ENCODE measurements at places on chromosomes 3 and 15.

DNA sequence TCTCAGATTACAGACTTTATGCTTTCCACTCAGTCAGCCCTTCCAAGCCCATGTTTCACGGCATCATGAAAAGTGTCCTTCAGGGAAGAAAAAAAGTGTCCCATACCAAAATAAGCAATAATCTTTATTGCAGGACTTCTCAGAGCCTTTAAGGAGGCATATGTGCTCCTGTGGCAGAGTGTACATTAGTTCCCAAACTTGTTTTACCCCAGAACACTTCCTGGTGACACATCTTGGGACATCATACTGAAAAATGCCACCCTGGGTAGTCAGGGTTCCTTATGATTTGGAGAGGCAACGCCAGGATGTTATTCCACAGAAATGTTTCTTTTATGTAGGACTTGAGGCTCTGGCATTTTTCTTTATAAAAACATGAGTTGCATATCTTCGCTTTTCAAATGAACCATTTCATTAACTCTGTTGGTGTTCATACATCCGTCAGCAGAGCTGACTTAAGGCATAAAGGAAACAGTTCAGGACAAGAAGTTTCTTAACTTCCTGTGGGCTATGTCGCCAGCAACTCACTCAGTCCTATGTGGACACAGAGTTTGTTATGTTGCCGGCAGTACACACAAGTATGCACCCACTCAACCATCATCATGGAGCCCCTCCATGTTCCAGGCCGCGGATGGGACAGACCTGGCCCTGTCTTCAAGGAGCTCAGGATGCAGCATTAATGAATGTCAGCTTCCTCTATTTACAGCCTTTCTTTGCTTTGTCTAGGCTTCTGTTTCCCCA is 63.8 kb downstream of the CASR start:
- DNase-seq: no peak

DNA sequence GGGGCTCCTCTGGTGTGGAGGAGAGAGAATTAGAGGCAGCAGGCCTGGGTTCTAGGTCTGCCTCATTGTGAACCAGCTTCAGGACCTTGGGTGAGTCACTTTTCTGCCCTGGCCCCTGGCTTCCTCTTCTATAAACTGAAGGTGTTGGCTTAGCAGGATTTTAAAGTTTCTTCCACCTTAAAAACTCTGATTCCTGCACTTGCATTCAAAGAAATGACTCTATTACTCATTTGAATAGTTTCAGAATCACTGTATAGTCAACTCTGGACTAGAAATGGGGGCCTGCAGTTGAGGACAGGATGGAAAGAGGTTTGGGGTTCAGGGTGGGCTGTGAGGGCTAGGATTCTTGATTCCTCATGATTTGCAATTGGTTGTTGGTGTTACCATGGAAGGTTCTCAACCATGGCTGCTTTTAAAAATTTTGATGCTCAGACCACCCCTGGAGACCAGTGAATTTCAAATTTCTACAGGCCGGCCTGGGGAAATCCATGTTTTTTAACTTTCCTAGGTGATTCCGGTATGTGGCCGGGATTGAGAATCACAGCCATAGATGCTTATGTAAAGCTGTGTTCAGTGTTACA is 19.9 kb downstream of the SMAD3 start:
- no peak for DNase-seq

- DNase-seq: no peak
These were observed 21.1 kb upstream of the PDE8A start for GRCh38 chr15:84960391-84961113.

GRCh38 chr3:135898774-135899173 is 66.8 kb upstream of the PPP2R3A start:
- DNase-seq: no peak

DNA sequence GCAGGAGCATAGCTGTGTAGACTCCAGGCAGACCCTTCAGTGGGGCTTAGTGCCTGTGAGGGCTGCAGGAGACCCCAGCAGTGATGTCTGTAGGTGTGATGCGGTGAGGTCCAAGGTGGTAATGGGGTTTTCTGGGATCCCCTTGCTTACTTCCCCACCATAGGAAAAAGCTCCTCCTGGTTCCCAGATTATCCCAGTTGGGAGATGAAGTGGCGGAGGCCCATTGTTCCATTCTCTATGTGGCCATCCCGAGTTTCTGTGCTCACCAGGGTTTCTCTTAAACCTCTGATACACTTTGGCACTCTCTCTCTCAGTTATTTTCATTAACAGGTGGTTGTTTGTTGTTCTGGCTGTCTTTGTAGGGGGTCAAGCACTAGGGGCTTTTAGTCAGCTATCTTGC is 146.7 kb upstream of the IGF1R start:
- DNase-seq: no peak

- no peak for DNase-seq
These were observed 46.9 kb upstream of the SPRED1 start for GRCh38 chr15:38205526-38206272.

DNA sequence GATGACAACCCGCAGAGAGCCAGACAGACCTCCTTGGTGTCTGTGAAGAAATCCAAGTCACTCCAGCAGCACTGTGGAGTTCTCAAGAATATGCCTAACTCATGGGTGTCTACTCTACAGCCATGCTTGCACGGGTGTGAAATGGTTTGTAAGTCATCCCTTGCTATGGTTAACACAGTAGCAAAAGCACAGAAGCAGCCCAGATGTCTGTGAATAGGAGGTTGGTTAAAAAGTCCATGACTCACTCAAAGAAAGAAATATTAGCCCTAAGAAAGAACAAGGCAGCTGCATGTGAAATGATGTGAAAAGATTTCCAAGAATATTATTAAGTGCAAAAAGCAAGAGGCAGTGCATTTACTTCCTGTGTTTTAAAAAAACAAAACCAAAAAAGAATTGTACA is 12.1 kb upstream of the LIMD1 start:
- no peak for DNase-seq

- DNase-seq: no peak
These were observed 8.7 kb downstream of the U2SURP start for GRCh38 chr3:143010024-143010423.

DNA sequence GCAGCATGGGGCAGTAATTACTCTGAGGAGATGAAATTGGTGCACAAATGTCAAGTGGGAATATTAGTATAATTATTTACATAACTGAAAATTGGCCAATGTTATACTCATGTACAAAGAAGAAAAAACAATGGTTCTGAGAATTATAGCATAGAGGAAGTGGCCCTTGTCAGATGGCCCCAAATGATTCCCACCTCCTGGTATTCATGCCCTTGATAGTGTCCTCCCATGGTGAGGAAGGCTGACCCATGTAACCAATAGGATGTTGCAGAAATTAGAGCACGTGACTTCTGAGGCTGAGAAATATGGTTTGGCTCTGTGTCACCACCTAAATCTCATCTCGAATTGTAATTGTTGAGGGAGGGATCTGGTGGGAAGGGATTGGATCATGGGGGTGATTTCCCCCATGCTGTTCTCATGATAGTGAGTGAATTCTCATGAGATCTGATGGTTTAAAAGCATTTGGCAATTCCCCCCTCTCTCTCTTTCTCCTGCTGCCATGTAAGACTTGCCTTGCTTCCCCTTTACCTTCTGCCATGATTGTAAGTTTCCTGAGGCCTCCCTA is 368.5 kb downstream of the SHQ1 start:
- DNase-seq: no peak

DNA sequence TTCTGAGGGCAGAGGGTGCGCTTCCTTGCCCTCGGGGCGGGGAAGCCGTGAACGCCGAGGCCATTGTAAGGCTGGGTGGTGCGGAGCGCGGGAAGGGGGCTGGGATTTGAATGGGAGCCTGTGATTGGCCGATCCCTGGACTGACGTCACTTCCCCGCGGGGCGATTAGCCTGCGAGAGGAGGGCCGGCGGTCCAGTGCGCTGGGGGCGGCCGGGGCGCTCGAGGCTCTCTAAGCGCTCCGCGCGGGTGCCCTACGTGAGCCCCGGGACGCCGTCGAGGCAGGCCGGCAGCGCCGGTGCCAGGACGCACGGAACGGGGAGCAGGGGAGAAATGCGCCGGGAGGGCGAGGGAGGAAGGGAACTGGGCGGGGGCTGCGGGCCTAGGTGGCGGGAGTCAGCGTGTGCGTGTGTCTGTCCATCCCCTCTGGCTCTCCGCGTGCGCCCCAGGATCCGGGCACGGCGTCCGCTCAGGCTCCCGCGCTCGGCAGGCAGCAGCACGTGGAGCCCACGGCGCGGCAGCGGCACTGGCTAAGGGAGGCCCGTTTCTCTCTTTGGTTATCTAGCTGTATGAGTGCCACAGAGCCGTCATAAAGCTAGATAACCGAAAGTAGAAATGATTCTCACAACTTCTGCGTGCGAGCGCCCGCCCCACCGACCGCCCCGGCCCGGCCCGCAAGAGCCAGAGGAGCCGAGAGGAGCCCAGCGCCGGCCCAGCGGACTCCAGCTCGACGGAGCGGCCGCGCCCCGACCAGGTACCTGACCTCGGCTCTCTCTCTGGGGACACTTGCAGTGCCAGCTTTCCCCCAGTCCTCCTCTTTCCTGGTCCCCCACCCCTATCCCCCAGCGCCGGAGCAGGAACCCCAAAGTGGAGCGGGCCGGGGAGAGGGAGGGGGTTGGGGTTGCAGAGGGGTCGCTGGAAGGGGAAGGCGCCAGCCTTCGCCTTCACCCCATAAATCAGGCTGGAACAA is 33.1 kb upstream of the POLG start:
- DNase-seq: no peak

DNA sequence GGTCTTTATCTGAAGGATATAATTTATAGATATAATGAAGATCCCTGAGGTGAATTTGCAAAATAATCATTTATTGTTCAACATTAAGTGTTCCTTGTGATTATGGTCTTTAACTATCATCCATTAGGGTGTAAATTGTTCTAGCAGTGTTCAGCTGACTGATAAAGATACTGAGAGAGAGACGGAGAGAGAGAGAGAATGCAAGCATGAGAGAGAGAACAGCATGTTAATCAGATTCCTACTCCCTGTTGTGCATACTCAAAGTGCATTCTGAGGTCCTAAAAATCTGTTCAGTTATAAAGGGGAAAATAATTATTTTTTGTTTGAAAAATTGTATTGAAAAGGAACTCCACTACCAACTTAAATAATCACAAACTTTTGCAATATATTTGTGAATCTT is 271.0 kb upstream of the CBLB start:
- DNase-seq: no peak

GRCh38 chr15:23424111-23424904 is 22.7 kb downstream of the GOLGA6L2 start:
- DNase-seq: no peak

DNA sequence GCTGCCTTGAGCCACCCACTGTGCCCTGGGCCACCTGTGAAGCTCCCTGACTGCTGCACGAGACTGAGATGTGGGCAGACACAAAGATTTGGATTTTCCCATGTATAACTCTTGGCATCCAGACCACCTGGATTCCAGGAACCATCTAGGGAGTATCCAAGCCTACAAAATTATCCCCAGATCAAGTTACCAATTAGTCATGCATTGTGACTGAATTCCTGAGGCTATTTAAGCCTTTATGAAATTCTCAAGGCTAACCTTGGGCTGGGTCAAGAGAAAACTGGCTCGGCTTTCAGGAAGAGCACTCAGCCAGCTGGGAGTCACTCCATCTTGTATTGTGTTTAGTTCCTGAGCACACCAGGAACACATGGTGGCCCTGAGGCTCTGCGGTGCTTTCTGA is 13.3 kb upstream of the ATP13A5 start:
- no peak for DNase-seq

GRCh38 chr3:67947808-67948508 is 293.5 kb upstream of the SUCLG2 start:
- DNase-seq: peak; percentile 64

DNA sequence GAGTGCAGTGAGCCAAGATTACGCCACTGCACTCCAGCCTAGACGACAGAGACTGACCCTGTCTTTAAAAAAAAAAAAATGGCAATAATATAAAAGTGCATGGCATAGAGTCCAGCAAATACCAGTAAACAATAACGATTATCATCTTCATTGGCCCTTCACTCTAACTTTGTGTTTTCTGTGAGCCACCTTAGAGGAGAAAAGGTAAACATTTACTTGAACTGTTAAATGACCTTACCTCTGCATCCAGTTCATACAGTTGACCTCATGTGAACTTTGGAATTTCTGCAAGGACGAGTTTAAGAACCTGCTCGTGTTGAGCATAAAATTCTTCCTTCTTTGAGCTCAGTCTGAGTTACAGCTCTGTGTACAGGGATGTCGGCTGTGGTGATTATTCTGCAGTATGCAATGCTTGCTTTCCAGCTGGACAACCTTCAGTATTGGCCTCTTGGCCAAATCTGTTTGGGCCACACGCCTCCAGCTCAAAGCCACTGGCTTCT is 56.6 kb downstream of the RLBP1 start:
- DNase-seq: no peak

DNA sequence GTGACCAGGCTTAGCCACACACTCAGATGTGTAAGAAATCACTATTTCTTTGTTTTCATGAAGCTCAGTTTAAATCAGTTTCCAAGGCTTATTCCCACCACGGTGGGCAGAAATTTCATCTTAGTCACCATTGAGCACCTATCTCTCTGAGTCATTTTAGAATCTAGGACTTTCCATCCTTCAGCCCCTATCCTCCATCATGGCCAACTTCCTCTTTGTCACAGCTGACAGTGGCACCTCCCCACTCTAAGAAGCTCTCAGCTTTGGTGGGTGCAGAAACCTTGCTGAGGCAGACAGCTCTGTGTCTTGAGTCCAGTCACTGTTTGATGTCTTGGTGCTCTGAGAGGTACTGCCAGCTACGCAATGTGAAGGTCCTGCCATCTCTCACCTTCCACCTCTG is 32.9 kb downstream of the SNTN start:
- no peak for DNase-seq

- no peak for DNase-seq
These were observed 24.0 kb upstream of the SPRED1 start for GRCh38 chr15:38228618-38229017.

DNA sequence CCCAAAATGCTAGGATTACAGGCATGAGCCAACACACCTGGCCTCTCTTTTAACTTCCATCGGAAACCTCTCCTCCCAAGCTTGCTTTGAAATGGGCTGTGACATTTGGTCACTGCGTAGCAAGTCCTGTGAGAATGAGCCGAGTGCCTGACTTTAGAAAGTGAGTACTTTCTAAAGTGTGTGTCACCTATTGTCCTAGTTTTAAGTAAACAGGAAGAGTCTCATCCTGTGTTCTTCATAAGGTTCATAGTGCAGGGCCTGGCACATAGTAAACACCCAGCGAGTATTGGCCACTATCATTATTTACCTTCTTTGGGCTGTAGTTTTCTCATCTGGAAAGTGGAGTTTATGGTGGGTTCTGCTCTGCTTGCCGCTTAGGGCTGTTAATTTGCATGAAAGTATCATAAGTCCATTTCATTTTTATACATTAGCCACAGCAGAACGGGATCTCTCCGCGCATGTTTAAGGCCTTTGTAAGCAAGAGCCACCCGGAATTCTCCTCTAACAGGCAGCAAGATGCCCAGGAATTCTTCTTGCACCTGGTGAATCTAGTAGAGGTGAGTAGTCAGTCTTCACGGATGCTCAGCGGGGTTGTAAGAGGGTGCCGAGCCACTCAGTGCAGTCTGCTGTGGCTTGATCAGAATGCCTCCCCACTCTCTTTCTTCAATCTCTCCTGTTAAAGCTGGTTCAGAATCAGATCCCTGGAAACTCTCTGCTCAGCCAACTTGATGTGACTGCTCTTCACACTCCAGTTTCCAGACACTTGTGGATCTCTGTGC is 87.2 kb downstream of the USP13 start:
- DNase-seq: no peak
